Activated B cell treated with CpG ODN at 0.5 μM for 24 hours (primary cell): ENCODE measurements at places on chromosomes 13 and 19. TPM values are rescaled to one million over a fixed set of nuclear protein-coding genes. Genes with fewer than 3 reads are reported as not detected.

Gene ITGBL1
- total RNA-seq = not detected in 2 replicates

Gene SIGLEC10
- 50.3 and 52.2 TPM in 2 replicates for total RNA-seq

DNA sequence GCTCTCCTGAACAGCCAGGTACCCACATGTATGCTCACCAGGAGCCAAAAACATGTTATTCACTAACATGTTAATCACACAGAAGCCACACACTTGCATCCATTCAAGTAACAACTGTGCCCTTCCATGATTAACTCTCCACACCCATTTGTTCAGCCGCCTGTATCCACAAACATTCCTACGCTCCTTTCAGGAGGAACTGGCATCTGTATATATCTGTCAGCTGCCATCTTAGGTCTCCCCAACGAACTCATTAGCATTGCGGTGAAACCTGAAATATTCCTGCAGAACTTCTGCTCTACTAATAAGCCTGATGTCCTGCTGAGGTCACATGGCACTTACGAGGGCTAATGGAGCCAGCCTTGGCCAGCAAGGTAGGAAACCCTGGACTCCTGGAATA lies 33.0 kb downstream of the OLFM2 start:
- no peak for DNase-seq

DNA sequence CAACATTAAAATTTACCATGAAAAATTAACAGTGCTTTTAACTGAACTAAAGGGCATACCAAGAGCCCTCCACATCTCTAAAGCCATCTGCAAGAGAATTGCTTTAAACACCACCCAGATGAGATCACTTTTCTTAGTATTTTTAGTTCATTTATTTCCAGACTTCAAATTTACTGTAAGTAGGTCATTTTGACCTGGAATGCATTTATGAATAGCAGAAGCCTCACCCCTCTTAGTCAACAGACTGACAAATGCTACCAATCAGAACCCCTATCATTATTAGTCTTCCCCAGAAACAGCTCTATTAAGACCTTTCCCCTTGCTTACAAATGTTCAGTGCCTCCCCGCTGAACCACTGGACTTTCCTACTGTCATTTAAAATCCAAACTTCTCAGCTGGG lies 27.3 kb downstream of the RUBCNL start:
- DNase-seq = no peak
